ENCODE measurements at places on chromosomes 1 and 21. TPM values are rescaled to one million over a fixed set of nuclear protein-coding genes. Genes with fewer than 3 reads are reported as not detected.

The SAMD13 gene
- total RNA-seq = 3.6 TPM

The MMP23B gene
- total RNA-seq = 2.5 TPM

- no peak for ATAC-seq
Measured at GRCh38 chr1:101959456-101959855, 37.3 kb downstream of the OLFM3 start.

DNA sequence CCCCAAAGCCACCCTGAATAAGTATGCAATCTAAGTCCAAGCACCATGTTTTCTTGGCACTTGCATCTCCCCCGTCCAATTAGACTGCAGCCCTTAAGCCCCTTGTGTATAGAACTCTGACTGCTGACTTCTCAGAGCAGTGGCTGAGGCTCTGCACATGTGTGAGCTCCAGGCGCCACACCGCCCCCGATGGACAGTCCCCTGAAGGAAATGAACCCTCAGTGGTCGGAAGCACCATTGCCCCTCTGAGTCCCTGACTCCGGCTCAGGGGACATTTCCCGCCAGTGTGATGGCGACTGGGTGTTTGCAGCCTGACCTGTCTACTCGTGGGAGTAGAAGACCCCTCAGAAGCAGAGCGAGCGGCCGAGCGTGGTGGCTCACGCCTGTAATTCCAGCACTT is 37.2 kb upstream of the SCCPDH start:
- ATAC-seq = no peak

DNA sequence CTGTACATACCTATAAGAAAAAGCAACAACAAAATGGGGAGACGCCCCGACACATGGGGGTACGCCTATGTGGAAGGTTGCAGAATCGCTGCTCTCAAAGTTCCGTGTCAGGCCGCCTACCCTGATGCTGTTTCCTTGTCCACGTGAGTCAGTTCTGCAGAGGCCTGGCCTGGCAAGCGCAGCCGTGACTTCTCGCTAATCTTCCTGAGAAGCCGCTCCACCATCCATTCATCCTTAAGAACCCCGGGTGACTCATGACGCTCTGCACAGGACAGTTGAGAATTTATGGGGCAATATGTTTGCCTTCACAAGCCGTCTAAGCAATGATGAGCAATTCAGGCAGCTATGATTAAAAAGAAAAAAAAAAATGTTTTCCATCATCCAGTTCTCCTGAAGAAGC is 122.3 kb upstream of the TMPRSS2 start:
- peak; percentile 14 for ATAC-seq

- ATAC-seq = no peak
Measured at GRCh38 chr1:71509051-71509595, 428.3 kb upstream of the ZRANB2 start.

DNA sequence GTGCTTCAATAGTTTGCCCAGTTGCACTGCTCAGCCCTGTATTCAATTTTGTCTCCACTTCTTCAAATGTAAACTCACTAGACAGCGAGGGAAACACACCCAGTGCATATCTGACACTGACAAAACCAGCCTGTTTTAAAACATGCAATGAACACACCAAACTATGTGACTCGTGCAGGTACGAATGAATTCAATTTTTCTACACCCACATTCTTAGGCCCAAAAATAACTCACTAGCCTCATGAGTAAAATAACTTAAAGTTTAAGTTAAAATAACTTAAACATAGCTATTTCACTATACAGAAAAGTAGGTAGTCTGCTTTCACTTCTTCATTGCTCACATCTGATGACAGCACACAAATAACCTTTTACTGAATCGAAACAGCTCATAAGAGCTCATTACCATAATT is 21.1 kb downstream of the TTC13 start:
- ATAC-seq = no peak

The LAMC2 gene
- 0.75 TPM for total RNA-seq

DNA sequence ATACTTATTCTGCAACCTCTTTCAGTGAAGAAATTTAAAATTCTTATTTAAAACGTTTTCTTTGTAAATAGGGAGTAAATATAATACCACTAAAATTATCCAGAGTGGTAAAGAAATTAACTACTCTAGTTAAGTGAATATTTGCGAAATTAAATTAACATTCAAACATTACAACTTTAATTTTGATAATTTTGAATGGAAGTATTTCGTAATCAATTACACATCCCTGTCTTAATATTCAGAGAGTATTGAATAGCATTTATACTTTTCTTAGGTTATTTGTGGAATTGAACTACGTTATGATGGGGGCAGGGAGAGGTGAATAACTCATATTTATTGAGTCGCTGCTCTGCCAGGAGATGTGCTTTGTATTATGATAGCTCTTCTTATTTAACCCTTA is 96.3 kb upstream of the KIF26B start:
- no peak for ATAC-seq

DNA sequence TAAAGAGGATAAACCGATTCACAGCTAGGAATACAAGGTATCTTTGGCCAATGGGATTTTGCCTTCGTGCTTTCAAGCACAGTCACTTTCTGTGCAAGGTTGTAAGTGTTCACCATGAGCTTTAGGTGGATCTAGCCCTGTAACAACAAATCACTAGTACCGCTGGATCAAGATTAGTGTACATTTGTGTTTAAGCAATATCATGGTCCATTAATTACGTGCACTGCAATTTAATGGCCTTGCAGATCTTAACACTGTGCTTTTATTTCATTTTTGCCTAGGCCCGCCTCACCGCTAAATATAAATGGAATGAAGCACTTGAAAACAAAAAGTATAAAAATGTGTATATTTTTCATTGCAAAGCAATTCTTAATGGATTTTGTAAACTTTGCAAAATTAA is 461.1 kb downstream of the DSCAM start:
- ATAC-seq = no peak

GRCh38 chr1:153616144-153616916 is at the start of gene S100A14:
Gene S100A14 (minus strand): TSS chr1:153616325. CDS start chr1:153615858, 467 bp downstream.
- ATAC-seq = no peak

- no peak for ATAC-seq
Measured at GRCh38 chr1:234409328-234409727, 36.1 kb downstream of the COA6 start.

GRCh38 chr1:20207546-20207945 is 21.2 kb upstream of the PLA2G2C start:
- no peak for ATAC-seq

The RGS7 gene
- 11.4 TPM for total RNA-seq

DNA sequence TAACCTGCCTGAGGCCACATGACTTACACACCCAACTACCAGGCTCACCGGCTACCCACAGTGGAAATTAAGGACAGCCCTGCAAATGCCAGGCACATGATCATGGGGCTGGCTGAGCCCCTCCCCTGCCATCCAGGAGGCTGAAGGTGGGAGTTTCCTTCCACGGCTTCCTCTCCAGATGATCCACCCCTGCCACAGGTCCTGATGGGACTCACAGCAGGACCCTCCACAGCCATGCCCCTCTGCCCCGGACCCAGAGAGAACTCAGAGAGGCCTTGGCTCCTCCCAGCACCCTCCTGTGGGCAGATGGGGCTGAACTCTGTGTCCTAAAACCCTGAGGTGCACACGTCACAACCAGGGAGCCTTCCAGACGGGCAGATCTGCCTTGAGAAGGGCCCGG is 29.1 kb upstream of the CASZ1 start:
- no peak for ATAC-seq

DNA sequence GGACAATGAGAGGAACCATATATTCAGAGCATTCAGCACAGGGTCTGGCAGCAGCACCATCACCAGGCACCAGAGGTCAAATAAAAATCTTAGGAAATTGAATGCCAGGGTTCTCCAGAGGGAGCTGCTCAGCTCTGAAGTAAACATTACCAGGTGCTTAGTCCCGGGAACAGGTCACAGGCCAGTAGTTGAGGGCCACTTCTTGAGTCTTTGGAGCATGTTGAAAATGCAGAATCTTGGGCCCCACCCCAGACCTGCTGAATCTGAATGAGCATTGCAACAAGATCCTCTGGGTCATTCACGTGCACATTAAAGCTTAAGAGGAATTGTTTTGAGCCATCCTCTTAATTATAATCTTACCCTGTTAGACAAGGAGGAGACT is 33.8 kb downstream of the PHC2 start:
- no peak for ATAC-seq
